WTC11 (cell line): ENCODE measurements at places on chromosomes 1 and 21. TPM values are rescaled to one million over a fixed set of nuclear protein-coding genes. Genes with fewer than 3 reads are reported as not detected.

The CLCA4 gene
- total RNA-seq = not detected in 3 replicates

The IQGAP3 gene
- 30.8 to 33.3 TPM (median 33.3 TPM) in 3 replicates for total RNA-seq

GRCh38 chr1:168365719-168366479, 85.2 kb downstream of the TBX19 start:
- no peaks in the 10 kb centered on the region for H3K36me3 ChIP-seq
- no peaks in the 10 kb centered on the region for H3K4me1 ChIP-seq
- no peak for DNase-seq

DNA sequence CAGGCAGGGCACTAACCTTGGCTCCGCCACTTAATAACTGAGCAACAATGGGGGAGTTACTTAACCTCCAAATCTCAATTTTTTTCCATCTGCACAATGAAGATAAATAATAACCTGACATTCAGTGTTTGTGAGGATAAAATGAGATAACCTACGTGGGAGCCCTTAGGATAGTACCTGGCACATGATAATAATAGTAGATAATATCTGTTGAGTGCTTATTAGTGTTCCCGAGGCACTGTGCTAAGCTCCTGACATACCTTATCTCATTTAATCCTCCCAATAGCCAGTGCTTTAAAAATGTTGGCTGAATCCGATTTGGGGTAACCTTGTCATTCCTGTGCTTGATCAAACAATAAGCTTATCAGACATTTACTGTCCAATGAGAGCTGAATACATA, 128.7 kb upstream of the UBE2U start:
- no peak overlapping the region for H3K4me3 ChIP-seq
- no peaks in the 10 kb centered on the region for H3K36me3 ChIP-seq
- peaks cover 52% of the 10 kb centered on the region for H3K4me1 ChIP-seq
- H3K27ac ChIP-seq = no peak overlapping the region
- no peak for DNase-seq

DNA sequence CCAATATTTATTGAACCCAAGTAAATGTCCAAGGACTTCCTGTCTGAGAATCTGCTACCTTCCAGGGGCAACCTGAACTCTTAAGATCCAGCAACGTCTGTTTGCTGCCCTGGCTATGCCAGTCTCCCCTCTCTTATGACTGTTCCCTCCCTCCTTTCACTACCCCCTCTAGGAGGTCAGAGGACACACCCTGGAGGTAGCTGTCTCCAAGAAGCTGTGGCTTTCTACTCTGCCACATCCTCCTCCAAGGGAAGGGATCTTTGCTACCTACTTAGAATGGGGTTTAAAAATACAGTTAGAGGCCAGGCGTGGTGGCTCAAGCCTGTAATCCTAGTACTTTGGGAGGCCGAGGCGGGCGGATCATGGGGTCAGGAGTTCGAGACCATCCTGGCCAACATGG, 3.6 kb upstream of the SMPDL3B start:
- H3K27ac ChIP-seq = no peak overlapping the region
- no peaks in the 10 kb centered on the region; the same call in 1 of the 2 replicates for H3K27me3 ChIP-seq
- DNase-seq = no peak
- H3K4me3 ChIP-seq = no peak overlapping the region
- peaks cover 26% of the 10 kb centered on the region for H3K4me1 ChIP-seq
